ENCODE measurements at places on chromosomes 1 and 21.

GRCh38 chr1:41762251-41762650 is 156.5 kb downstream of the HIVEP3 start:
- no peak for DNase-seq

GRCh38 chr1:37620707-37621106 is 14.0 kb downstream of the RSPO1 start:
- DNase-seq: no peak

- no peak for DNase-seq
Observed at GRCh38 chr1:103945774-103946173, 196.1 kb downstream of the AMY1C start.

DNA sequence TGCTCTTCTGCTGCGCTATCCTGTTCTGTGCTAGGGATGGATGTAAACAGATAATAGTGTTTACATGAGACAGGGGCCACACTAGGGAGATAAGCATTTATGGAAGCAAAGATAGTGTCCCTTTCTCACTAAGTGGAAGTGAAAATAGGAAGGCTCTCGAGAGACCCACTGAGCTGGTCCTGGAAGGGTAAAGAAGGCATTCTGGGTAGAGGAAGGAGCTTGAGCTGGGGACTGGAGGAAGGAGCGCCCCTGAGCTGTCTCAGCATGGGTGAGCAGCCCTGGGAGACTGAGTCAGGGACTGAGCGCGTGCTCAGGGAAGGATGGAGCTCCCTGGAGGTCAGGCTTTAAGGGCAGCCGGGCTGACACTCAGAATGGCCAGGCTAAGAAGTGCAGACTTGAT is 93.3 kb downstream of the IGSF21 start:
- DNase-seq: no peak

DNA sequence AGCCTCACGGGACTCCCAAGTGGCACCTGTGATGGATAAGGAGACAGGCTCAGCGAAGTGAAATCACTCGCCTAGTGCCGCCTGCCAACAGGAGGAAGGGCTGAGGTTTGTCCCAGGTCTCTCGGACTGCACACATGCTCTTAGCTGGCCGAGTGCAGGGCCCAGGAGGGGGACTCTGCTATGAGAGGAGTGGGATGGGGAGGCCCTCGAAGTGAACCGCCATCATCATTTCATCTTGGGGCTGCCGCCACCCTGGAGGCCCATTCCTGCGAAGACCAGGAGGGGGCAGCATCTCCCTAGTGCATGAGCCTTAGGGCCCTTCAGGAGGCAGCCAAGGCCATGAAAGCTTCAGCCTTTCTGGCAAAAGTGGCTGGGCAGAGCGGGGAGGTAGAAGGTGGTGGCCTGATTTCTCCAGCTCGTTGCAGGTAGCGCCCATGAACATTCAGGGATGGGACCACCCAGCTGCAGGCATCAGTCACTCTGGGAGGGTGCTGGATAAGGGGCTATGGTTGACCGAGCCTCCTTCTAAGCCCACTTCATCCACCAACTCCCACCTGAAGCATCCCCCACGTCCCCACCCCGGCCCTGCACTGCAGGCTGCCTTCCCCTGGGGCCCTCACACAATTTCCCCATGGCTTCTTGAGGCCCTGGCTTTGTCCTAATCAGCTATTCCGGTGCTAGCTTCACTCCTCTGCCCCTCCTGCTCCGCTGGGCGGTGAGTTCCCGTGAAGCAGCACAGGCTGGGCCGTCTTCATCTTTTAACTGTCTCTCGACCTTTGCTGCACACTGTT is 17.2 kb upstream of the RASSF5 start:
- DNase-seq: peak; percentile 34

DNA sequence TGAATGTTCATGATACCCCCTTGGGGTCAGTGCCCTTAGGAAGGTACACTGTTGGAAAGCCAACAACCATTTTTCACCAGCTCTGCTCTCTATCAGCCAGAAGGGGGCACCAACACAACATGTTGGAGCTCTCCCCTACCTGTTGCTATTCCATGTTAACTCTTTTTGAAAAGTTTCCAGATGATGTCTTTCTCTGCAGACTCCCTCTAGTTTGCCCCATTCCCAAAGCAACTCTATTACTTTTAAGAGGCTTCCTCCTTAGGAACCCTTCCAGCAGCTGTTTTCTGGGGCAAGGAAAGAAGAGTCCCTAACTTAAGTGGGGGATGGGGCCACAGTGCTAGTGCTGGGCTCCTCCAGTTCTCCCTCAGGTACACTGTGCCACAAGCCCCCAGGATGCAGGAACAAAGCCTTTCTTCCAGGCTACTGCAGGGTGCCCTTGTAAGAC is 22.9 kb upstream of the NDC1 start:
- peak; percentile 6 for DNase-seq

GRCh38 chr1:153985341-153985912 is 712 bp downstream of the RAB13 start:
- no peak for DNase-seq

Measured in NCI-H524 (cell line).